ENCODE measurements at places on chromosomes 3 and 15.

DNA sequence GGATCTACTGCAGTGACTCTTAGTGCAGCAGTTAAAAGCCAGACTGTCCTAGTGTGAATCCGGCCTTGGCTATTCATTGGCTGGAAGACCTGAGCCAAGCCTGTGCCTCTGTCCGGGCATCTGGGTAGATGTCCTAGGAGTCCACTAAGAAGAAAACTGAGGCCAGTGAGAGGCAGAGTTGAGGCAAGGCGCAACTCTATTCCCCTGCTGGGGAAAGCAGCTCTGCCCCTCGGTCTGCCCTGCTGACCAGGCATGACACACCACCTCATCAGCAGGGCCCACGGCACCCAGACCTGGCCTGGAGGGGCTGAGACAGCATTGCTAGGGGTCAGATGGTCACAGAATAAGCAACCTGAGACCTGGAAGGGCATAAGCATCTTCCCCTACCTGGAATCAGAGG, 46.7 kb upstream of the ABHD2 start:
- no peak for DNase-seq

DNA sequence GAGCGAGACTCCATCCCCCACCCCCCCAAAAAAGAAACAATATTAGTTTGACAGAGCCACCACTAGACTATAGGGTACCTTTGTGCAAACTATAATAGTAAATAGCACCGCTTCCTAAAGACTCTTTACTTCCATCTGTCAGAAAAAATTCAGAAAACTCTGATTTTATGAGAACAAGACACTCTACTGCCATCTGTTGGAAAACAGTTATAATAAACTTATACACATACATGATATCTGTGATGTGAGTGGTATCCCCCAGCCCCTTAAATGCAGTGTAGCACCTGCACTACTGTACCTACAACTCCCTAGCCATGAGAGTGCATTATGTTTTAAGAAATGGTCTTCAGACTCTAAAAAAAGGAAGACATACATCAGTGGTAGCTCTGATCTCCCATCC, 47.1 kb upstream of the CTDSPL start:
- DNase-seq, result no peak

- no peak for DNase-seq
Observed at GRCh38 chr3:187957165-187957581, 196.8 kb upstream of the LPP start.

DNA sequence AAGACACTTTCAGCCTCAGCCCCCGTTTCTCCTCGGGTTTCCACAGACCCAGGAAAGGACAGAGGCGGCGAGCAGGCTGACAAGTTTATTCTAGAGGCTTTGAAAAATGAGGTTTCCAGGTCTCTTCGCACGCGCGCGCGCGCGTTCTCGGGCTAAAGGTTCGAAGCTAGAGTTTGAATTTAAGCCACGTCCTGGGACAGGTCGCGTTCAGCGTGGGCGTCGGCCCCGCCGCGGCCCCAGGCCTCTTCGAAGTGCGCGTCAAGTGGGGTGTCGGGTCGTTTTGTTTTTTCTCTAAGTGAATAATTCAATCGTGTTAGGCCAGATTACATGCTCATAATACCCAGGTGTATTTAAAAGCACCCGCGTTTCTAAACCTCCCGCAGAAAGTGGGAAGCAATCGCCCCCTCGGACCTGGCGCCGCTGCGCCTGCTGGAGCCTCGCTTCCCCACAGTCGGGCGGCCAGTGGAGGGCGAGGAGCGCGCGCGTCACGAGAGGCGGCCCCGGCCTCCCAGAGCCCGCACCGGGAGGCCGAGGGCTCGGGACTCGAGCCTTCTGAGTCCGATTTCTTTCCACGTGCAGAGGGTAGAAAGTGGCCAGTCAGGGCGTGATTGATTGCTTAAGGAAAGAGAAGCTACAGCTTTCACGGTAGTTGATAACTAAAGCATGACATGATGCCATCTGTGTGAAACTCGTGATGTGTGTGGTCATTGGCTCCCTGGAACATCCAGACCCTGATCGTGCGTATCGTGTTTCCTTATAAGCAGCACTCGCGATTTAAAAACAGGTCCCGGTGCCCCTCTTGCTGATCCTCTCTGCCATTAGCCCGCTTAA, 15.8 kb upstream of the SOX2 start:
- no peak for DNase-seq

GRCh38 chr3:104178680-104179079, 1188.0 kb upstream of the ALCAM start:
- no peak for DNase-seq

GRCh38 chr15:99613887-99614647, 48.3 kb downstream of the MEF2A start:
- DNase-seq, result no peak

DNA sequence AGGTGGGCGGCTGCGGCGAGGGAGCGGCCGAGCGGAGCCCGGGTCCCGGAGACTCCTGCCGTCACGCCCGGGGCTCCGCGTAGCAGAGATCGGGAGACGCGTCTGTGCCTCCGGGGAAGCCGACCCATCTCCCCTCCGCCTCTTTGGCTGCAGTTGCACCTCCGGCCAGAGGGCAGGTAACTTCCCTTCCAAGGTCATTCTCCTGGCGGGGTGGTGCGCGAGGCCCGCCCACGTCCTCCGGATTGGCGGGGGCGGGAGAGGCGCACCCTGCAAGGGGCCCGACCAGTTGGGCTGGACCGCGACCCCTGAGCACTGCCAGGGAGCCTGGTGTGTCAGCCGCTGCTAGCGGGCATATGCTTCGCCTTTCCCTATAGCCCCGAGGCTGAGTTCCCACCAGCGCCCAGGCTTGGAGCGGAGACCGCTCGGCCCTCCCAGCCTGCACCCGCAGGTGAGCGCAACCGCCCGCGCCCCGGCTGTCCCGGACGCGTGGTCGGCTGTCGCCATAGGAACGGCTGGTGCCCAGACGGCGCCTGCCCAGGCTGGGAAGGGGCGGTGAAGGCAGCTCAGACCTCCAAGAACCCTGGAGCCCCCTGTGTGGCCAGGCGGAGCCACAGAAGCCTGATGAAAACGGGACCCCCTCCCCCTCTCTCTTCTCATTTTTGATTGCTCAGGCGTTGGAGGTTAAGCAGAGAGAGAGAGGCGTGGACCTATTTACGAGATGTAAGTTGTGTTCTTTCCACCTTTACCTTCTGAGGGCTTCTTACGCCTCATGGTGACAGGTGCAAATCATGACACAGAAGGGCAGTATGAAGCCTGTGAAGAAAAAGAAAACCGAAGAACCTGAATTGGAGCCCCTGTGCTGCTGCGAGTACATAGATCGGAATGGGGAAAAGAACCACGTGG, 453 bp downstream of the ZDHHC23 start:
- peak; percentile 29 for DNase-seq
